A172 (cell line): ENCODE measurements at places on chromosomes 11 and 22.

- DNase-seq, result no peak
Measured at GRCh38 chr11:116901211-116901610, 63.8 kb upstream of the APOA1 start.

- DNase-seq, result no peak
Measured at GRCh38 chr22:49381595-49382450, 445.9 kb downstream of the BRD1 start.

GRCh38 chr11:62757846-62758788 is 3.3 kb upstream of the POLR2G start:
- DNase-seq, result no peak

DNA sequence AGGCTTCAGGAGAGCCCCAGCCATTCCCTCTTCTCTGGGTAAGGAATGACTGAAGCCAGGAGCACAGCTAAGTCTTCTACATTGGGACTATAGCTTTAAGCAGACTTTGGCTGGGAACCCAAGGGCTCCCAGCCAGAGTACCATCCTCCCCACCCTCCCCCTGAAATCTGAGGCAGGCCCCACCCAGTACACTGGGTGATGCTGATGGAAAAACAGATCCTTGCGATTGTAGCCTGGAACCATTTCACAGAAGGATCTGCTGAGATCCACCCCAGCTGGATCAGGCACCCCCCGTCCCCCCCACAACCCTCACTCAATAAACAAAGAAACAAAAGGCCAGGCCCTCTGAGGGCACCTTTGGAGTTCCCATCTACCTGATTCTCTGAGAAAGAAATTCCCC is 39.8 kb downstream of the IL18BP start:
- DNase-seq, result peak; percentile 43

GRCh38 chr22:44279069-44279360 is 33.7 kb downstream of the SHISAL1 start:
- no peak for DNase-seq

- DNase-seq, result no peak
Measured at GRCh38 chr22:49292909-49293308, 534.8 kb downstream of the BRD1 start.

GRCh38 chr11:121932646-121933185 is 183.3 kb downstream of the BLID start:
- no peak for DNase-seq

DNA sequence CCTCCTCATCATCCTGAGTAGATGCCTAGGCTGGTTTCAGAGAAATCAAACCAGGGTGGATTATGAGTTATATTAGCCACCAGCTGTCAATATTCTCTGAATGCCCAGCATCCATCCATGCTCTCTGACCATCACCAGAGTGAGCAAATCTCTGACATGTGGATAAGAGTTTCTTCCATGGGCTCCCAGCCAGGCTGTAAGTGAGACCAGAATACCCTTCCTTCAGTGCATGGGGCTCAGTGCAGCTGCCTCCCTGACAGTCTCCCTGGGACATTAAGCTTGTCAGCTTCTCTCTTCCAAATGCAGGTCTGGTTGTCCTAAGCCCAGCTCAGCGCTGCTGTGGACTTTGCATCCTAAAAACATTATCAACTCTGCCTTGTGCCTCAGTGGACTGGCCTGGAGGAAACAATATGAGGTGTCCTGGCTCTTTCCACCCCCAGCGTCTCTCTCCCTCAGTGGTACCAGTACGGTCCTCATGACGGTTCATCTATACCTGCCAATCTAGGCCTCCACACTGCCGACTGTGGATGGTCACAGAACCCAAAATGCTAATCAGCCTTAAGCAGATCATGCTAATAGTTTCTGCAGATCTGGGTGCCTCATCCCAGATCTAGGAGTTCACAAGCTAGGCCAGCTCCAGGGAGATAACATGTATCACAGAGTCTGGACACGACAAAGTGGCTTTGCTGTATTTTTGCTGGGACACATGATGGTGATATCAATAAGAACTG is 41.6 kb upstream of the PRAME start:
- no peak for DNase-seq
